Neural crest cell (in vitro differentiated cells): ENCODE measurements at places on chromosomes 3 and 15. TPM values are rescaled to one million over a fixed set of nuclear protein-coding genes. Genes with fewer than 3 reads are reported as not detected.

DNA sequence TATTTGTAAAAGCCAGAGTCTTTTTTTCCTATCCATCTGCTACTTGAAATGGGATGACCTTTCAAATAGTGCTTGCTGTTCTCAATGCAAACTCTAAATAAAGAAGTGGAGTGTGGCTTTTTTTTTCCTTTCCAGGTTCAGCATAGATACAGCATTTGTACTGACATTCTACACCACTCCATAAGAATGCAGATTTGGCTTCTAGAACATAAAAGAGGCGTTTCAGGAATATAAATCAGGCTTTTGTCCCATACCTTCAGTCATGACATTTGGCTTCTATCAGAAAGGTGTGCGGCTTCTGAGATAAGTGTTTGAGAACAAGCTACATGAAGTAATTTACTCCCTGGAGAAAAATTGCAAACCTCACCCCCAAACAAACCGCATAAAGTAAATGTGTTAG, 553.1 kb downstream of the FHIT start:
- no peak for DNase-seq
- peaks cover 10% of the 10 kb centered on the region for H3K4me1 ChIP-seq
- no peak overlapping the region for H3K4me3 ChIP-seq
- no peak overlapping the region for H3K27ac ChIP-seq

Gene SLC12A1
- 0.16 and 0.20 TPM in 2 replicates for total RNA-seq

Gene C3orf85
- not detected in 2 replicates for total RNA-seq

DNA sequence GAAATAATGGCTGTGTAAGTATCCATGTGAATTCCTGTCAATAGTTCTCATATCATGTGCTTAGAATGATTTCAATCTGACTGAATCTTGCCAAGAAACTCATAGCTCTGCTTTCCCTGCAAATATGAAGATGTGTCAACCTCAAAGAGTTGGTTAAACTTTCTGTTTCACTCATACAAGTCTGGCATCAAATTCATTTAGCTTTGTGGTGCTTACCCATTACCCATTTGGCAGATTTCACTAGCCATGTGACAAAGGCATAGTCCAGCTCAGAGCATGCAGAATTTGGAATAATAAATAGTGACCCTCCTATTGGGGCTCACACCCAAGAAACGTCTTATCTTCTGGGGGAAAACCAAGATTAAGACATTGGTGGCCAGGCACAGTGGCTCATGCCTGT, 256.6 kb upstream of the TPRG1 start:
- no peaks in the 10 kb centered on the region for H3K4me1 ChIP-seq
- H3K27ac ChIP-seq, result no peak overlapping the region
- no peak for DNase-seq
- H3K36me3 ChIP-seq, result no peaks in the 10 kb centered on the region
- no peaks in the 10 kb centered on the region for H3K27me3 ChIP-seq
- H3K4me3 ChIP-seq, result no peak overlapping the region

DNA sequence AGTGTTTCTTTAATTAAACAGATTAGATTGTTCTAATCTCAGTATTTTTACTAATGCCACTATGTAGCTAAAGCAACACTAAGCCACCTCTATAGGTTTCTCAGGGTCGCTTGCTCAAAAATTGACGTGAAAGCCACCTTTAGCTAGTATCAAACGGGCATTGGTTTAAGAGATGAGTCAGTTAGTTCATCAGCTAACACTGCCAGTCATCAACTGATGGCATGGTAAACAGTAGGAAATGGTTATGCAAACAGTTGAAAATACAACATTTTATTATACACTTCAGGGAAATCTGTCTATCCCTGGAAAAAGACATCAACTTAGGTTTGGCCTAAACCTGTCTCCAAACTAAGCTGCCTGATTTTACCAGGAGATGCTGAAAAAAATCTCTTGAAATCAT, 582.3 kb upstream of the NAALADL2 start:
- no peak overlapping the region for H3K4me3 ChIP-seq
- no peak overlapping the region for H3K27ac ChIP-seq
- H3K36me3 ChIP-seq, result peaks cover 10% of the 10 kb centered on the region
- H3K4me1 ChIP-seq, result no peaks in the 10 kb centered on the region
- no peaks in the 10 kb centered on the region for H3K27me3 ChIP-seq

Gene SRGAP3
- total RNA-seq, result 58.4 and 60.5 TPM in 2 replicates

DNA sequence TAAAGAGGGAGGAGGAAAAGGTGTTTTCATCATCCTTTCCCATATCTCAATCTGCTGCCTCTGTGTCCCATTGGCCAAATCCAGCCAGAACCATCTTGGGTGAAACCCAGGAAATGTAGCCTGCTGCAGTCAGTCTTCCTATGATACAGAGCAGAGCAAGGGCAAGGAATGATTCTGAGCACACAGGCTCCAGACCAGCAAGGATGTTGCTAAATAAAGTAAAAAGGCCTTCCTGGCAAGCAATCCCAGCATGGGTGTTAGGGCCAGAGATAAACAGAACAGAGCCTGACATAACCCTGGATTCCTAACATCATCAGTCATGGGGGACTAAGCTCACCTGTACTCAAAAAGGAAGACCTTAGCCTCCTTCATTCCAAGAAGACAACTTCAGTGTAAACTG, 90.7 kb upstream of the AGTR1 start:
- no peaks in the 10 kb centered on the region for H3K36me3 ChIP-seq
- H3K4me1 ChIP-seq, result no peaks in the 10 kb centered on the region
- H3K4me3 ChIP-seq, result no peak overlapping the region
- no peaks in the 10 kb centered on the region for H3K27me3 ChIP-seq
- H3K27ac ChIP-seq, result no peak overlapping the region
- no peak for DNase-seq

Gene TGM4
- total RNA-seq, result not detected in 2 replicates
